ENCODE measurements at places on chromosomes 3 and 15. TPM values are rescaled to one million over a fixed set of nuclear protein-coding genes. Genes with fewer than 3 reads are reported as not detected.

The GOLGA8A gene
- 256 TPM for total RNA-seq

The ICE2 gene
- total RNA-seq: 74.2 TPM

The GOLGA6L9 gene
- total RNA-seq: 2.9 TPM

The EFCC1 gene
- 0.09 TPM for total RNA-seq

The CFAP91 gene
- 0.30 TPM for total RNA-seq

The HRG gene
- not detected for total RNA-seq

The NR1I2 gene
- 0.35 TPM for total RNA-seq

The KCNAB1 gene
- total RNA-seq: not detected

The KIF7 gene
- 2.5 TPM for total RNA-seq

The CHRFAM7A gene
- total RNA-seq: 2.1 TPM

- peaks cover 70% of the 10 kb centered on the region for H3K4me1 ChIP-seq
- H3K36me3 ChIP-seq: peaks cover 36% of the 10 kb centered on the region
- no peak for DNase-seq
- peak overlapping the region; percentile 85 for H3K4me3 ChIP-seq
- H3K27me3 ChIP-seq: no peaks in the 10 kb centered on the region
Observed at GRCh38 chr3:51393134-51393495, 2.0 kb downstream of the RBM15B start.

- no peaks in the 10 kb centered on the region for H3K4me1 ChIP-seq
- H3K4me3 ChIP-seq: no peak overlapping the region
- H3K27ac ChIP-seq: no peak overlapping the region
- peaks cover 35% of the 10 kb centered on the region for H3K36me3 ChIP-seq
Observed at GRCh38 chr15:100616700-100617099, 14.3 kb downstream of the ASB7 start.

DNA sequence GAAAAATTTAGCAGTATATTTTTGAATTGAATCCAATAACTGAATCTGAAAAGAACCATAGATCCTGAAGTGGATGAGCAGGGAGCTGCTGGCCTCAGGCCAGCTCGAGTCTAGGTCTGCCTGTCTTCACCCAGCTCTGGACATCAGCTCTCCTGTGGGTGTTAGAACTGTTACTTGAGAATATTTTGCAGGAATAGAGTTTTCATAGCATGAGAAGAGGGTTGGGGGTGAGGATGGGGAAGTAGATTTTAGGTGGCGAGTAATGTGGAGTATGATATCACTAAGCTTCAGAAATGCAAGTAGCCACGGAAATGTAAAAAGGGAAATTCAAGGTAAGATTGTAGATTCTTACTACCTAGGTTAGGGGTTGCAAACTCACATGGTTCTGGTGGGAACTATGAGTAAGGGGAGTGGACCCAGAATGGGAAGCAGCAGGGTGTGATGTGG is 6.2 kb downstream of the RAB8B start:
- peak overlapping the region; percentile 53 for H3K4me3 ChIP-seq
- DNase-seq: no peak
- peak overlapping the region; percentile 62 for H3K27ac ChIP-seq
- no peaks in the 10 kb centered on the region for H3K27me3 ChIP-seq
- H3K36me3 ChIP-seq: peaks cover 38% of the 10 kb centered on the region

- H3K4me1 ChIP-seq: peaks cover 4% of the 10 kb centered on the region
- no peaks in the 10 kb centered on the region for H3K36me3 ChIP-seq
- no peak overlapping the region for H3K27ac ChIP-seq
- H3K4me3 ChIP-seq: no peak overlapping the region
- peaks cover 12% of the 10 kb centered on the region for H3K27me3 ChIP-seq
Observed at GRCh38 chr15:77603611-77604336, 28.9 kb downstream of the LINGO1 start.

DNA sequence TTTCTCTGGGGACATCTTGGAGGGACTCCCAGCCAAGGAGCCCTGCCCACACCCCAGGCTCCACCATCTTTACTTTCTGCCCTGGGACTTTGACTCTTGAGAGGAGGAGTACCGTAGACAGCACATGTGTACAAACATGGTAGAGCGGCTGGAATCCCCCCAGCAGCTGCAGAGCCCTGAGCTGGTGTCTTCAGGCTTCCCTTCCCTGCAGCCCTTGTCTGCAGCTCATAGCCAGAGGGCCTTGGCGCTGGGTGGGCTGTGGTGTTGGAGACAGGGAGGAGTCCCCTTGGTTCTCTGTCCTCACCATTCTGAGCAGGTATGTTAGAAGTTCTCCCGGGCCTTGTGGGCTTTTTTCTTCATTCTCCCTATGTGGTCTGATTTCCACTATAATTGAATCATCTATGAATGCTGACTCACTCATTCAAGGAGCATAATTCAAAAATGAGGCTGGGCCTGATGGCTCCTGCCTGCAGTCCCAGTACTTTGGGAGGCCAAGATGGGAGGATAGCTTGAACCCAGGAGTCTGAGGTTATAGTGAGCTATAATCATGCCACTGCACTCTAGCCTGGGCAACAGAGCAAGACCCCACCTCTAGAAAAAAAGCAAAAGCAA is 97.8 kb upstream of the MEF2A start:
- peaks cover 3% of the 10 kb centered on the region for H3K36me3 ChIP-seq
- H3K27ac ChIP-seq: no peak overlapping the region
- H3K4me1 ChIP-seq: no peaks in the 10 kb centered on the region
- no peak for DNase-seq
- H3K27me3 ChIP-seq: peaks cover 35% of the 10 kb centered on the region

- no peak overlapping the region for H3K27ac ChIP-seq
- H3K27me3 ChIP-seq: no peaks in the 10 kb centered on the region
- H3K36me3 ChIP-seq: peaks cover 23% of the 10 kb centered on the region
- no peaks in the 10 kb centered on the region for H3K4me1 ChIP-seq
- H3K4me3 ChIP-seq: no peak overlapping the region
Observed at GRCh38 chr3:44576613-44577012, 8.2 kb upstream of the ZNF660 start.

GRCh38 chr3:152399374-152399773 is 130.6 kb downstream of the MBNL1 start:
- H3K27me3 ChIP-seq: no peaks in the 10 kb centered on the region
- peaks cover 59% of the 10 kb centered on the region for H3K4me1 ChIP-seq
- H3K36me3 ChIP-seq: peaks cover 56% of the 10 kb centered on the region
- no peak overlapping the region for H3K4me3 ChIP-seq
- DNase-seq: no peak

- DNase-seq: no peak
- no peaks in the 10 kb centered on the region for H3K4me1 ChIP-seq
- no peak overlapping the region for H3K27ac ChIP-seq
- no peaks in the 10 kb centered on the region for H3K36me3 ChIP-seq
Observed at GRCh38 chr15:98395974-98396610, 252.2 kb upstream of the IGF1R start.

- peak overlapping the region; percentile 50 for H3K4me3 ChIP-seq
- peak overlapping the region; percentile 66 for H3K27ac ChIP-seq
- H3K27me3 ChIP-seq: no peaks in the 10 kb centered on the region
- peak; percentile 82 for DNase-seq
Observed at GRCh38 chr3:49671291-49672288, 2.6 kb upstream of the APEH start.

DNA sequence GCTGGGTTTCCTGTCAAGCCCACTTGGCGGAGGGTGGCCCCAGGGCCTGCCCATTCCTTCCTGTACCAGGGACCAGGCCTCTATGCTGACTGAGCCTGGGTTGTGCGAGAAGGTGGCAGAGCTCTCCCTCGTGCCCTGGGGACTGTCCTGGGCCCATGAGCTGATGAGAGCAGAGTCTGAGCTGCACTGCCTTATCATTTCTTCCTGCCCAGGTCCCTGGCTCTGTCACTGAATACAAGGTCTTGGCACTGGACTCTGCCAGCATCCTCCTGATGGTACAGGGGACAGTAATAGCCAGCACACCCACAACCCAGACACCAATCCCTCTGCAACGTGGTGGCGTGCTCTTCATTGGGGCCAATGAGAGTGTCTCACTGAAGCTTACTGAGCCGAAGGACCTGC is 7.5 kb downstream of the MPI start:
- H3K36me3 ChIP-seq: peaks cover 44% of the 10 kb centered on the region
- H3K4me3 ChIP-seq: no peak overlapping the region
- peaks cover 50% of the 10 kb centered on the region for H3K4me1 ChIP-seq
- H3K27ac ChIP-seq: no peak overlapping the region

DNA sequence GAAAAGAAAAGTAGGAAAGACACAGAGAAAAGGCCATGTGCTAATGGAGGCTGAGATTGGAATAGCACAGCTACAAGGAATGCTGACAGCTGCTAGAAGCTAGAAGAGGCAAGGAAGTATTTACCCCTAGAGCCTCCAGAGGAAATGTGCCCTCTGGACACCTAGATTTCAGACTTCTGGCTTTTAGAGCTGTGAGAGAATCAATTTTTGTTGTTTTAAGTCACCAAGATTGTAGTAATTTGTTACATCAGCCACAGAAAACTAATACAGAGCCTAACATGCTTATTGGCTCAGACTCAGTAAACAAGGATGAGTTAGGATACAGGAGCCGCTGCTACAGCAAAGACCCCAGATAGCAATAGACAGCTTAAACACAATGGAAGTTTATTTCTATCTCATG is 33.1 kb upstream of the GLCE start:
- no peak for DNase-seq
- no peaks in the 10 kb centered on the region for H3K36me3 ChIP-seq
- H3K27me3 ChIP-seq: no peaks in the 10 kb centered on the region
- H3K27ac ChIP-seq: no peak overlapping the region
- H3K4me1 ChIP-seq: peaks cover 12% of the 10 kb centered on the region

- H3K4me3 ChIP-seq: no peak overlapping the region
- no peak for DNase-seq
- no peaks in the 10 kb centered on the region for H3K36me3 ChIP-seq
- peaks cover 9% of the 10 kb centered on the region for H3K4me1 ChIP-seq
Observed at GRCh38 chr15:75661756-75662140, 14.0 kb downstream of the SNX33 start.

GRCh38 chr3:110708156-110708555 is 363.5 kb upstream of the NECTIN3 start:
- H3K27ac ChIP-seq: no peak overlapping the region
- no peak for DNase-seq
- peaks cover under 1% of the 10 kb centered on the region for H3K36me3 ChIP-seq

GRCh38 chr15:59296181-59296617 is 76.5 kb downstream of the MYO1E start:
- peaks cover 46% of the 10 kb centered on the region for H3K4me1 ChIP-seq
- no peak overlapping the region for H3K27ac ChIP-seq
- H3K36me3 ChIP-seq: peaks cover 6% of the 10 kb centered on the region
- H3K27me3 ChIP-seq: peaks cover 2% of the 10 kb centered on the region

DNA sequence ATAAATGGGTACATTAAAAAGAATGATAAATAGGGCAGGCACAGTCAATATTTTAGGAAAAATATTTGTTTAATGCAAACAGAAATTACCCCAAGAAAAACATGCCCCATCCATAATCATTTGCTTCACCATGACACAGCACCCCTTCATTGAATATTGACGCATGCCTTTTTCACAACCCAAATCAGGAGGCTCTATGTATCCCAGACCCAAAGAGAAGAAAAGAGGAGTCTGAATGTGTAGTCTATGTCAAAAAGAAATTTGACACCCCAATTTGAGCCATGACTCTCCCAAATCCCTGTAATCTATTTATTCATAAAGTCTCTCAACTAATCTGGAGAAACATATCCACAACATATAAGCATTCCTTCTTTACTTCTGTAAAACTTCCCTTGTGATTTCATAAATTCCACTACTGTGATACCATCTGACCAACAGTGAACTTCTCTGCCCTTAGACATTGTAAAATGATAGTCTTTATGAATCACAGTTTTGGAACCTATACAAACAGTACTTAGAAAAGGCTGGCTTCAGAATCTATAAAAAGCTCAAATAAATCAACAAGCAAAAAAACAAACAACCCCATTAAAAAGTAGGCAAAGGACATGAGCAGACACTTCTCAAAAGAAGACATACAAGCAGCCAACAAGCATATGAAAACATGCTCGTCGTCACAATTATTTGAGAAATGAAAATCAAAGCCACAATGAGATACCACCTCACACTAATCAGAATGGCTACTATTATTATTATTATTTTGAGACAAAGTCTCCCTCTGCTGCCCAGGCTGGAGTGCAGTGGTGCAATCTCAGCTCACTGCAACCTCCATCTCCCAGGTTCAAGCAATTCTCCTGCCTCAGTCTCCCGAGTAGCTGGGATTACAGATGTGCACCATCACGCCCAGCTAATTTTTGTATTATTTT is 53.4 kb upstream of the XRN1 start:
- DNase-seq: no peak
- no peak overlapping the region for H3K4me3 ChIP-seq
- H3K4me1 ChIP-seq: peaks cover 5% of the 10 kb centered on the region
- H3K27ac ChIP-seq: peak overlapping the region; percentile 44

DNA sequence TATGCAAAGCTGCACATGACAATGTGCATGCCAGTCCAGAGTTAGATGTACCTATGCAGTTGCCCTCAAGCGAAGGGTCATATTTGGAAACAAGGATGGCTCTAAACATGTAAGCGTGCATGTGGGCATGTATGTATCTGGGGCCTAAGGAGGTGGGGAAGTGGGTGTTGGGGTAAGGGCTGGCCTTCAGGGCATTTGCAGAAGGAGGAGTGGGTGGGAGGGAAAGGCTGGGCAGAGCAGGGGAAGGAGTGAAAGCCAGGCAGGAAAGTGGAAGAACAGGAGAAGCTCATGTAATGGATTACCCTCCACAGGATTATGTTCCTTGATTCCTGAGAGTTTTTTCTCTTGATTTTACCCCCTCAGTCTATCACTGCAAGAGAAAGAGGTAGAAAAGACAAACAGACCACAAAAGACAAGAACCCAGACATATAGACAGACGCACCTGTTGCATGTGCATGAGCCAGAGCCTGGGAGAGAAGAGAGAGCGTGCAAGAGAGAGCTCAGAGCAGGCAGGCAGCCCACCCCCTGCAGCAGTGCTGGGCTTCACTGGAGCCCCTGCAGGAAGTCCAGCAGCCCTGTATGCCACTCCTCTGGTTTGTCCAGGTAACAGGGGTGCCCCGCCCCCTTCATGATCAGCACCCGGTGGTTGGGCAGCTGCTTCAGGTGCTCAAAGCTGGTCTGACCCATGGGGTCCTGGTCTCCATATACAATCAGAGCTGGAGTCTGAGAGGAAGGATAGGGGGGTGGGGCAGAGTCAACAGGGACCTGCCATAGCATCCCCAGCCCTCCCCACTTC is 1.8 kb upstream of the PCBP4 start:
- no peak overlapping the region for H3K27ac ChIP-seq
- no peaks in the 10 kb centered on the region for H3K36me3 ChIP-seq
- H3K4me1 ChIP-seq: peaks cover 16% of the 10 kb centered on the region
- peak overlapping the region; percentile 35 for H3K4me3 ChIP-seq
- no peak for DNase-seq

DNA sequence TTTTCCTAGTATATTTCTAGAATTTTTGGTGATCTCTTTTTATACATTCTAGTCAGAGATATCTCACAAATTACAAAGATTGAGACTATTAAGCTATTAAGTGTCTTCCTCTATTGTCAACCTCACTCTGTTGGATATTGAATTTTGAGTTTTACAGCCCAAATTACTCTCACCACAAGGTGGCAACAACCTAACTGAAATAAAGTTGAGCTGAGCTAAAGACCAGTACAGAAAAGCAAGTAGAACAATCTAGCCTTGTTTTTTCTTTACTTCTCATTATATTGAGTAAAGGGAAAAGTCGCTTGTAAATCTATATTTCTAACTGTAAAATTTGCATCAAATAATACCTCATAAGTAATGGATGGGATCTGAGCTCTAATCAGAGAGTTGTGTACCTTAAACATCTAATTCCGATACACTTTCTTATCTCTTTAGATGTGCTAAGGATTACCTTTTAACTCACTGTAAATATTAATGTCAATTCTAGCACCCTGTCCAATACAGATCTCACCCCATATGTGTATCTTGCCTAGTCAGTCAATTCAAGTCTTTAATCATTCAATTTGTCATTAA is 13.6 kb upstream of the COMMD2 start:
- DNase-seq: no peak
- H3K36me3 ChIP-seq: no peaks in the 10 kb centered on the region
- H3K27me3 ChIP-seq: peaks cover 35% of the 10 kb centered on the region
